ENCODE measurements at places on chromosomes 2 and 18. TPM values are rescaled to one million over a fixed set of nuclear protein-coding genes. Genes with fewer than 3 reads are reported as not detected.

Gene MTA3
- total RNA-seq: 25.4 TPM

Gene IL36B
- total RNA-seq: not detected

Gene PAIP2B
- total RNA-seq: 0.85 TPM

Gene LIPG
- 12.4 TPM for total RNA-seq

Gene CXCR1
- not detected for total RNA-seq

Gene QPCT
- 9.5 TPM for total RNA-seq

Gene ARHGAP28
- 10.5 TPM for total RNA-seq

Gene CLEC4F
- not detected for total RNA-seq

Gene MLPH
- 12.2 TPM for total RNA-seq

Gene RNF125
- 0.28 TPM for total RNA-seq

Gene KIF1A
- not detected for total RNA-seq

Gene BOLL
- total RNA-seq: not detected

Gene CCDC93
- total RNA-seq: 23.8 TPM

Gene EPG5
- total RNA-seq: 28.3 TPM

Gene KCNIP3
- total RNA-seq: 0.57 TPM

Gene SNORC
- 0.92 TPM for total RNA-seq

Gene RBMS1
- total RNA-seq: 86.3 TPM

Gene CXCR2
- total RNA-seq: not detected

Gene LTBP1
- 434 TPM for total RNA-seq

Gene TLX2
- not detected for total RNA-seq

Gene ASXL3
- 0.43 TPM for total RNA-seq

Gene ABCB11
- not detected for total RNA-seq

Gene EFR3B
- 1.4 TPM for total RNA-seq

Gene CD8A
- not detected for total RNA-seq

Gene PMAIP1
- total RNA-seq: 3.1 TPM

Gene NGEF
- total RNA-seq: 0.74 TPM

Gene TGOLN2
- 109 TPM for total RNA-seq

Gene ASB18
- not detected for total RNA-seq

Gene EGR4
- not detected for total RNA-seq

Gene SOCS6
- total RNA-seq: 49.5 TPM

Gene EML6
- 1.8 TPM for total RNA-seq

Gene C2orf81
- 0.57 TPM for total RNA-seq

Gene SEC11C
- total RNA-seq: 21.6 TPM

Gene CFAP65
- total RNA-seq: not detected

Gene FAM124B
- total RNA-seq: under 0.01 TPM

Gene PDE6D
- 10.0 TPM for total RNA-seq

Gene SPEG
- 3.7 TPM for total RNA-seq

Gene HOXD12
- not detected for total RNA-seq

Gene COL3A1
- total RNA-seq: 5,666 TPM

Gene STPG4
- 0.37 TPM for total RNA-seq

Gene G6PC2
- total RNA-seq: not detected

Gene CAPN14
- under 0.01 TPM for total RNA-seq

Gene SERPINB11
- not detected for total RNA-seq

Gene NYAP2
- not detected for total RNA-seq

Gene MAP3K19
- total RNA-seq: not detected

Gene ALLC
- total RNA-seq: not detected

Gene ITGB6
- not detected for total RNA-seq

Gene KYNU
- 9.5 TPM for total RNA-seq

Gene ADNP2
- total RNA-seq: 10.5 TPM

Gene CYP26B1
- total RNA-seq: 0.14 TPM

Gene BCS1L
- 28.2 TPM for total RNA-seq

Gene GREB1
- 1.3 TPM for total RNA-seq

Gene GPR75
- total RNA-seq: 0.71 TPM

Gene GNLY
- total RNA-seq: not detected
